ENCODE measurements at places on chromosomes 4 and X.

DNA sequence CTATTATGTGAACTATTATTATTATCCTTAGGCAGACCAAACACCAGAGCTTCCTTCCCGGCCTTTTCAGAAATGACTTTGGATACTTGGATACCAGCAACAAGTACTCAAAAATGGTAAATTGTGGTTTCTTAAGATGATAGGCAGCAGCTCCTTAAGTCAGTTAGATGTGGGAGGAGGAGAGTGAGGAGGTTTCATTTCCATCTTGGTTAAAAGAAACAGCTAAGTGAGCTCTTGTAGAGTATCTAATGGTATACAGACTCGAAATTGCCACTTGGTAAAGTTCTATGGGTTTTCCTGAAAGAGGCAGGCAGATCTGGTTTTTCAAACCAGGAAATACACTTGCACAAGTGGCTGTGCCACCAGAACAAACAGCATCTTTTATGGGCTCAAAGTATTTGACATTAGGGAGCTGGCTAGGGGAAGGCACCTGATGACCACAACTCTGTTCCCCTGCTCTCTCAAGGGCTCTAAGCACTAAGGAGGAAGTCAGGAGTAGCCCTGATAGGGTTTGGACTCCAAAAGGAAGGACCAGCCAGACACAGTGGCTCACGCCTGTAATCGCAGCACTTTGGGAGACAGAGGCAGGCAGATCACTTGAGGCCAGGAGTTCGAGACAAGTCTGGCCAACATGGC lies 130.9 kb downstream of the TMEM164 start:
- no peak for DNase-seq

- no peak for DNase-seq
Observed at GRCh38 chr4:47235721-47236120, 204.4 kb downstream of the GABRB1 start.

GRCh38 chrX:30572004-30572403 lies 5.6 kb downstream of the TASL start:
- no peak for DNase-seq

- DNase-seq: no peak
Observed at GRCh38 chr4:66130042-66130441, 459.8 kb upstream of the EPHA5 start.

GRCh38 chr4:177726111-177726510 lies 283.9 kb upstream of the AGA start:
- no peak for DNase-seq

- no peak for DNase-seq
Observed at GRCh38 chrX:15170927-15171326, 99.0 kb downstream of the ASB9 start.

DNA sequence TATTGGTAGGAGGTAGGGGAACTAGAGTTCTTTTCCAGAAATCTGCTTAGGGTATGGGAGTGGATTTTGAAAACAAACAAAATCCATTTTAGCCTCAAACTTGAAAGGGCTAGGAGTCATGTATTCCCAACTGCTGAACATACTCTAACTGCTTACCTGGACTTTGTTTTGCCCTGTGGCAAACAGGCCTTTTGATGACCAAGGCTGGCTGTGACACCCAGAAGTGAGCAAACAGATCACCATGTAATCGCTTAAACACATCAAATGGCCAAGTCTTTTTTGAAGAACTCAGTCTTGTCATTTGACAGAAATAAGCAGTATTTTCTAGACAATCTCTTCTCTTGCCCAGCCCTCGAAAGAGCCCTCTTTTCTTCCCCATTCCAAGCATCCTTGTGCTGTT lies 203.4 kb downstream of the KIT start:
- DNase-seq: no peak

DNA sequence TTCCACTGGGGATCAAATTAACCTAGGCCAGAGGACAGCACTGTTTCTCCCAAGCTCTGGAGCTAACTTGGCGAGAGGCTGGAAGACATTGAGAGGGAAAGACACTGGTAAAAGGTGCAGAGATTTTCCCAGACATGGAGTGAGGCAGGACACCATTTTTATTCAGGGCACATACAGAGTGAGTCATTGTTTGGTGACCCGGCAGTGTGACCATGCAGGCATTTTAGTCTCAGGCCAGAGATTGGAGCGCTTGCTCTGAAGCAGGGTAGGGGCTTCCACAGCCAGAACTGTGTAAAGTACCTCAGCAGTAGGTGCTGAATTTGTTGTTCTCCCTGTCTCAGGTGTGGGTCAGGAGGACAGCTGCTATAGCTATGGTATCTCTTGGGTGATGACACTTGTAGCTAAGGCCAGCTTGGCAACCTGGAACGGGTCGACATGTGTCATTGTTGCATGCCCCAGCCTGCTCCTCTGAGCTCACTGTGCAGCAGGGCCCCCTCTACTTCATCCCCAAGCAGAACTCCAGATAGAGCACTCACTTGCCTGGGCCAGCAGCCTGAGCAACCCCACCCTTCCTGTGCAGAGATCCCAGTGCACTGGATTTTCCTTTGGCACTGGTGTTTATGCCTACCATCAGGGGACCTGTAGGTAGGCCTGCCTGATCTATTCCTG lies 79.8 kb upstream of the ATP8A1 start:
- no peak for DNase-seq

DNA sequence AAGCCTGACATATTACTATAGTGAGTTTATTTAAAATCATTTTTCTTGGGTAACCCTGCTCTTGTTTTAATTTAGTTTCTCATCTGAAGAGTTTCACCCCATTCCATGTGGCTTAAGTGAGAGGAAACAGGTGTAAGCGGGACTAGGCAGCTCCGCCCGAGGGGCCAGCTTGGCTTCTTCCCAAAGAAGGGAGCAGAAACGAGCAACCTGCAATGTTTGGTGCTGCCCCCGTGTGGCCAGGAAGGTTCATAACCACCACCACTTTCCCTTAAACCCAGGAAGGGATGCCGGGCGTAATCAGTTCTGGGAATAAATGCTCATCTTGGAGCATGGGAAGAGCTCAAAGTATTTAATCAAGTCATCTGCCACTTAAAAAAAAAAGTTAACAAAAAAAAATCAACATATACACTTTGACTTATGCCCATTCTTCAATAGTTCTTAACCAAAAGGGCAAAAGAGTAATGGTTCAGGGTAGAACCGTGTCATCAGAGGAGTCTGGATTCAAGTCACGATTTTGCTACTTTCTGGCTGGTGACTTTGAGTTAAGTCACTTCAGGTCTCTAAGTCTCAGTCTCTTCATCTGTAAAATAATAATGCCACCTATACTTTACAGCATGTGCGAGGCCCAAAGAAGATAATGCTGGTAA lies 147.9 kb downstream of the NSUN7 start:
- DNase-seq: peak; percentile 76

GRCh38 chr4:116343809-116344208 lies 741.6 kb downstream of the TRAM1L1 start:
- no peak for DNase-seq

DNA sequence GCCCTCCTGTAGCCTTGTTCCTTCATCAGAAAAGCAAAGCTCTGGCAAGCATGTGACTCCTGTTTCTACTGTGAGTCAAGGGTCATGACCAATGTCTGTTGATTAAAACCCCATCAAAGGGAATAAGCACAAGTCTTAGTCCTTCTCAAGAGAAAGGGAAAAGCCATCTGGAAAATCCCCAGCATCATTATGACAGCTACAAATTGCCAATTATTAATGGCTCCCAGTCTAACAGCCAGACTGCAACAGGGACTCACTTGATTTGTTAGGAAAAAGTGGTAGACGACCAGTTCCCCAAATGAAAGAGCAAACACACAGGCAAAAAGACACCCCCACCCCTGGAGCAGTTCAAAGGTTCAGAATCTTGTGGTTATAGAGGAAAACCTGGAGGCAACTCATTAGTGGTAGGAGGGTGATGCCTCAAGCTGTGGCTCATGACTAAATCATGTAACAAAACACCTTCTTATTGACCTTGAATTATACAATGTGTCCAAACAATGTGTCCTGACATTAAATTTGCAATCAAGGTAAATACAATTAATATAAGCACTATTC lies 315.7 kb downstream of the HNRNPD start:
- no peak for DNase-seq

Measured in endothelial cell (in vitro differentiated cells).